ENCODE measurements at places on chromosomes 3 and 15.

DNA sequence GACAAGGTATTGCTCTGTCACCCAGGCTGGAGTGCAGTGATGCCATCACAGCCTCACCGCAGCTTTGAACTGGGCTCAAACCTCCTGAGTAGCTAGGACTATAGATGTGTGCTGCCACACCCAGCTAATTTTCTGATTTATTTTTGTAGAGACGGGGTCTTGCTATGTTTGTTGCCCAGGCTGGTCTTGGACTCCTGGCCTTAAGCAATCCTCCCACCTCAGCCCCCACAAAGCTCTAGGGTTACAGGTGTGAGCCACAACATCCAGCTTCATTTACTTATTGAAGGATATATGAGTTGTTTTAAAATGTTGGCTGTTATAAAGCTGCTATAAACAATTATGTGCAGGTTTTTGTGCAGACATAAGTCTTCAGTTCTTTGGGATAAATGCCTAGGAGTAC is 62.2 kb downstream of the SEC22A start:
- DNase-seq, result no peak

- no peak for DNase-seq
Observed at GRCh38 chr3:87036671-87037070, 45.7 kb upstream of the VGLL3 start.

DNA sequence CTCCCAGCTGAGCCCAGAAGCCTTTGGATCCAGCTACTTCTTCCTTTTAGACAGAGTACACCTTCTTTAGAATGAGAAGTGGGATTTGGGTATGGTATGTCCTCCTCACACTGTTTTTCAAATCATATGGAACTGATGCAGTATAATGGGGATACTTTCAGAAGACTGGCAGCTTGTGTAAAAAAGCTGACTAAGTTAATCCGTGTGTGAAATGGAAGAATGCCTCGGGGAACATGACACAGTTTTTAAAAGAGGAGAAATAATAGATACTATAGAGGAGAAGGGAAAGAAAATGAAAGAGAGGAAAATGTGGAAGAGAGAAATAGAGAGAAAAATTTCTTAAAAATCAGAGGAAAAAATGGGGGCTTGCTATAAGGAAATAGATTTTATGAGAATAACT is 47.7 kb downstream of the TUSC7 start:
- no peak for DNase-seq

- no peak for DNase-seq
Observed at GRCh38 chr3:162738784-162739183, 1242.2 kb downstream of the OTOL1 start.

- no peak for DNase-seq
Observed at GRCh38 chr3:126147932-126148683, 32.3 kb downstream of the ALDH1L1 start.

GRCh38 chr3:12751571-12751970 is 7.5 kb downstream of the TMEM40 start:
- DNase-seq, result no peak

DNA sequence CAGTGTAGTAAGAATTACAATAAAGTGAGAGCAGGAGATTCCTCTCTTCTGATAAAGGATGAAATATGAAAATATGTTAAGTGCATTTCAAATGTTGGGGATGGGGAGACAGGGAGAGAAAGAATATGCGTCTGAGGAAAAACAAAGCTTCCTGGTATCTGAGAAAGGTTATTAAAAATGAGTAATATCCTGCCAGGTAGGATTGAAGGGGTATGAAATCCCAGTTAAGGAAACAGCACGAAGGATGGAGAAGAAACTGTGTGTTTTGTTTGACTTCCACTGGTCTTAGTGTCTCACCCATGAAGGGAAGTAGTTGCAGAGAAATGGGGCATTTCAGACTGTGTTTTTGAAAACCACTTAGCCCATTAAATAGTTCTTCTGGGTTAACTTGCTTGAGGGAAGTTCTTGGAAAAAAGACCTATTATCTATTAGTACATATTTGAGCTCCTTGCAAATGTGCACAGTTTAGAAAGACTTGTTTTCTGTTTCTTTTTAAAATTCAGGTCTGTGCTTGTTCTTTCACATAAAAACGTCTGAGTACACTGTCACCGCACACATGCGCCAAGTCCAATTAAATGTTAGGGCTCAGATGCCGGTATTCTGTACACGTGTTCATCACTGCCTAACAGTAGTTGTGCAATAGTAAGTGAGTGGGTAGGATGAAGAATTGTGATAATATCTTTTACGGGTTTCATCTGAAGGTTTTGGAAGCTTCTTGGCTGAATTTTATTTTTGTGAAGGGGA is 196.1 kb upstream of the P2RY1 start:
- DNase-seq, result no peak

DNA sequence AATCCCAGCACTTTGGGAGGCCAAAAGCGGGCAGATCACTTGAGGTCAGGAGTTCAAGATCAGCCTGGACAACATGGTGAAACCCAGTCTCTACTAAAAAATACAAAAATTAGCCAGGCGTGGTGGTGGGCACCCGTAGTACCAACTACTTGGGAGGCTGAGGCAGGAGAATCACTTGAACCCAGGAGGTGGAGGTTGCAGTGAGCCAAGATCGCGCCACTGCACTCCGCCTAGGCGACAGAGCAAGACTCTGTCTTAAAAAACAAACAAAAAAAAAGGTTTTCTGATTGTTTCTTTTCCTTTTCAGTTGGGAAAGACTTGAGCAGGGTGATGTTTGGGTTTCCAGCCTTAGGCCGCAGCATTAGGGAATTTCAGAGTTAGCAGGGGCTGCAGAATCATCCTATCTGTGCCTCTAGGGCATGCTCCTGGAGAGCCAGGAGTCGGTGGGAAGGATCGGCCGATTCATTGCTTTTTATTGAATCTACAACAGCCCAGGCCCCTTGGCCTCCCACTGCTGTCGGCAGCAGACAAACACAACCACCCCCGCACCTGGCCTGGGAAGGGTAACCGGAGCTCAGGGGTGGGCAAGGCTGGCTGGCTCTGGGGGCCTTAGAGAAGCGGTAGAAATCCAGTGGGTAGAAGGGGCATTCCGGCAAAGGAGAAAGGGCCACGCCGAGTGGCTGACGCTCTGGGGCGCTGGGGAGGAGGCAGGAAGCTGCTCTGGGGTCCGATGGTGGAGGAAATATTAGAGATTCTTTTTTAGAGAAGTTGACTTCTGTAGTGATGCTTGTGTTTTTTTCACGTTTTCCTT is 6.3 kb downstream of the CHAC1 start:
- DNase-seq, result no peak

- no peak for DNase-seq
Observed at GRCh38 chr3:177811835-177812234, 614.6 kb upstream of the TBL1XR1 start.

- no peak for DNase-seq
Observed at GRCh38 chr3:35789042-35789831, 149.9 kb downstream of the ARPP21 start.

DNA sequence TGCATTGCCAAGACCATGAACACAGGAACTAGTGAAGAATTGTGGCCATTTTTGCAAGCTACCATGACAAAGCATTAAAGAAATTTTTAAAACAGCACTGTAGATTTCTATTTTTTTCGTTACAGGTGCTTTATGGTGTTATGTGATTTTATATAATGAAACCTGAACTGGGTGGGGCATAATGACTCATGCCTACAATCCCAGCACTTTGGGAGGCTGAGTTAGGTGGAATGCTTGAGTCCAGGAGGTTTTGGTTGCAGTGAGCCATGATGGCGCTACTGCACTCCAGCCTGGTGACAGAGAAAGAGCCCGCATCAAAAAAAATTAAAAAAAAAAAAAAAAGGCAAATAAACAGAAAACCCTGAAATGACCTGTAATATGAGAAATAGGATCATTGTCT is 846.7 kb downstream of the EPHA3 start:
- no peak for DNase-seq

- no peak for DNase-seq
Observed at GRCh38 chr3:133747907-133748639, 1.9 kb downstream of the TF start.

- no peak for DNase-seq
Observed at GRCh38 chr3:148588291-148588690, 109.4 kb upstream of the AGTR1 start.
